Activated CD4-positive, alpha-beta T cell treated with anti-CD3 and anti-CD28 coated beads, Interleukin-2, amount 10 ng/mL, durations not matched to agents 24 days and 14 days (primary cell): ENCODE measurements at places on chromosomes 1 and 21.

DNA sequence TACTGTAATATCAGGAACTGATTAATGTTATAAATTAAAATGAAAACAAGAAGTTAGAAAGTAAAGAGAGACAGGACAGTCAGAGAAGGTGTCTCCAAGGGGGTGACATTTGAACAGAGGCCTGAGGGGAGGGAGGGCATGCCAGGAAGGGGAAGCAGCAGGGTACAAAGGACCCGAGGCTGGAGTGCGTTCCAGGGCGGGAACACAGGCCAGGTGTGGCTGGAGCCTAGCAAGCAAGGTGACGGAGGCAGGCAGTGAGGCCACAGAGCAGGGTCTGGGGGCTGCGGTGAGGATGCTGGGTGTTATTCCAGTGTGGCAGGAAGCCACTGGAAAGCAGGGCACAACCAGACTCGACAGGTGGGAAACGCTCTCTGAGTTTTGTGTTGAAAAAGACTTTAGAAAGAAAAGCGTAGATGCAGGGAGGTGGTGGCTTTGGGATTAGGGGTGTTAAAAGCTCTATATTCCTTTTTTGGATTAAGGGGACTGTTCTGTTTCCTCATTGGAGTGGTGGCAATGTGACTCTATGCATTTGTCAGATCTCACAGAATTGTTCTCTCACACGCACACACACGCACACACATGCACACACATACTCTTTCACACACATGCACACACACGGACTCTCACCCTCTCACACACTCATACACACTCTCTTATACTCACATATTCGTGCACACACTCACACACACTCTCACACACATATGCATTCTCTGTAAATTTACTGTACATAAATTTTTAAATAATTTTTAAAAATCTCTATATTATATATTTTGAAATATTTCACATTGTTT is 124.5 kb downstream of the GLIS1 start:
- no peak for DNase-seq

- peak; percentile 90 for DNase-seq
These were observed at the start of gene CAPN2 for GRCh38 chr1:223712194-223712849. TSS of gene CAPN2 (plus strand) at chr1:223712539. CDS start at chr1:223712641, 102 bp downstream.

GRCh38 chr1:180600343-180600742 is 31.5 kb upstream of the XPR1 start:
- no peak for DNase-seq

- DNase-seq, result no peak
These were observed 5.9 kb downstream of the NRIP1 start for GRCh38 chr21:15058854-15059263.

GRCh38 chr1:17596186-17596585 is 56.7 kb downstream of the ARHGEF10L start:
- DNase-seq, result no peak

DNA sequence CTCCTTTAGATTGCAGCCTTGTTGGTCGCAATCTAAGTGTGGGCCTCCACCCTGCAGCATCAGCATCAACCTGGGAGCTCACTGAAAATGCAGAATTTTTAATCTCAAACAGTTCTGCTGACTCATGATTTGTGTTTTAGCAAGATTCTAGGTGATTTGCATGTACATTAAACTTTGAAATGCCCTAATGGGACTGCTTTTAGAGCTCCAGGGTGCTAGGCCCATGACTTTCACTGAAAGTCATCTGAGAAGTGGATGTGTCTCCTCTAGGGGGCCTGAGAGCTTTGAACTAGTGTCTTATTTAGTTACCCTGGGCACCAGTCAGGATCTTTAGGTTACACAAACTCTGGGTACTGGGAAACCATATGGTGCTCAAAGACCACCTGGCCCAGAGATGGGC is 9.0 kb downstream of the TRIM67 start:
- no peak for DNase-seq

GRCh38 chr1:7385471-7386225 is 385.4 kb upstream of the VAMP3 start:
- DNase-seq, result no peak

GRCh38 chr1:183998045-183998444 is 39.5 kb downstream of the COLGALT2 start:
- no peak for DNase-seq

GRCh38 chr1:31432592-31433395 is 19.8 kb downstream of the SERINC2 start:
- DNase-seq, result no peak

DNA sequence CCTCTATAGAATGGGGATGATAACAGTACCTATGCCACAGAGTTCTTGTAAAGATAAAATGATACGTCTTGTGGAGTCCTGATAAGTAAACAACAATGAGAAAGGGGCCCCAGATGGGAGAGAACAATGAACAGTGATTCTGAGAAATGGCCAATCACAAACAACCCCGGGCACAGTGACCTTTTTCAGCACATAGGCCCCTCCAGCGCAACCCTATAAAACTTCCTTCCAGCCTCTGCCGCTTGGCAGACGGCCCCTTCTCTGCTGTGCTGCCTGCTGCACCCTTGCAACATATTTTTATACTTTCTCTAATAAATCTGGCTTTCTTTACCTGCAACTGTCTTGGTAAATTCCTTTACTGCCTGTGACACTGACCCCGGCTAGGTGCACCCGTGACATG is 8.9 kb downstream of the RCAN1 start:
- no peak for DNase-seq

- DNase-seq, result no peak
These were observed 39.5 kb upstream of the RD3 start for GRCh38 chr1:211531194-211532087.

DNA sequence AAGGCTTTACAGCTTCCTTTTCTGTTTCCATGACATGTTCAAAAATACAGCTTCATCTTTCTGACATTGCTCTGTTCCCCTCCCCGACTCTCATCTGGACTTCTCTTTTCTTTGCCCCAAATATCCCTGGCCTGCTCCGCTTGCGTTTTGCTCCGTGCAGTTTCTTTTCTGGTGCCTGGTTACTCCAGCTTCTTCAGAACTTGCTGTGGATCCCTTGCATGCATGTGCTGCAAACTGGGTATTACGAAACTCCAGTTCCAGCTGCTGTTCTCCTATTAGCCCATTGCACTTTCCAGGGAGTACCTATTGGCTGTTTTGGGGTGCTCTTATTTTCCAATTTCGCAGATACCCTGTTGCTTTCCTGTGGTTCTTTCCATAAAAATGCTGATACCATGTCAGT is 9.9 kb upstream of the NDC1 start:
- DNase-seq, result no peak

DNA sequence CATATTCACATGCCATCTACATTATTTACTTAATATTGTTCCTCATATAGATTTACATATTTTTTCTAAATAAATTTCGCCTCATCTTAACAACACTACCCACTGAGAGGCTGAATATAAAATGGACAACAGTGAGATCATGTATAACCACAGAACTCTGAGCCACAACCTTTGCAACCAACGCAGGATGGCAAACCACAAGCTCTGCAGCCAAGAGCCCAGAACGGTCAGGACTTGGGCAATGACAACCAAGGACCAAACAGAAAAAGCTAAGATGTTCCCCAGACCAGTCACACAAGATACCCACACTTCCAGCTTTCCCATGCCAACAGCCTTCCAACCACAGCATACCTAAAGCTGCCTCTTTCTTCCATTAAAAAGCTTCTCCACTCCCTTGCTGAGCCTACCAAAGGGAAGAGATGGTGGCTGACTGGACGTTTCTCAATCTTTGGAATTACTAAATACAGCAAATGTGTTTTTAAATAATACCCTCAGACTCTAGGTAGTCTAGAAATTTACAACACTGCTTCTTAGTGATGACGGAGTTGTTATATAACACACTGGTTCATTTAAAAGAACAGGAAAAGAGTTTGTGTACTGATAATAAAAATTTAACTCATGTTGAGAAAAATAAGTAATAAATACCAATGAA is 117.9 kb downstream of the AKT3 start:
- DNase-seq, result no peak

- no peak for DNase-seq
These were observed 8.5 kb downstream of the CELSR2 start for GRCh38 chr1:109257682-109258421.

DNA sequence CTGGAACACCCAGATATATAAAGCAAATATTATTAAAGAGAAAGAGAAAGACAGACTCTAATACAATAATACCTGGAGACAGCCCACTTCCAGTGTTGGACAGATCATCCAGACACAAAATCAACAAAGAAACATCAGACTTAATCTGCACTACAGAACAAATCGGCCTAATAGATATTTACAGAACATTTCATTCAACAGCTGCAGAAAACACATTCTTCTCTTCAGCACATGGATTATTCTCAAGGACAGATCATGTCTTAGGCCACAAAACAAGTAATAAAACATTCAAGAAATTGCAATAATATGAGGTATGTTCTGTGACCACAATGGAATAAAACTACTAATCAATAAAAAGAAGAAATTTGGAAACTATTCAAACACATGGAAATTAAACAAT is 398.3 kb upstream of the DUSP10 start:
- DNase-seq, result no peak

GRCh38 chr1:54278941-54279422 is 79.0 kb downstream of the MRPL37 start:
- DNase-seq, result no peak

DNA sequence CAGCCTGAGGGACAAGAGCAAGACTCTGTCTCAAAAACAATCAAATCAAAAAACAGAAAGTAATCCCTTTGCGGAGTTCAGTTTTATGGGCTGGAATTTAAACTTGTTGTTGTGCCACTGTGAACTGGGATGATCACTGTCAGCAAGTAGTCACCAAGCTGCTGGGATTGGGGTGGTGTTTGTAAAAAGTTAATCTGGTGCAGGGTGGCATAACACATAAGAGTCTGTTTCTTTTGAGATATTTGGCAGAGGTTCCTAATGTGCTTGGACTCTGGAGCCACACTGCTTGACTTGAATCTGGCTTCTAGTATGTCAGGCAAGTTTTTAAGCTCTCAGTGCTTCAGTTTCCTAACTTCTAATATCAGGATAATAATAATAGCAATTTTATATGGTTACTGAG is 6.6 kb downstream of the CLIC4 start:
- no peak for DNase-seq

DNA sequence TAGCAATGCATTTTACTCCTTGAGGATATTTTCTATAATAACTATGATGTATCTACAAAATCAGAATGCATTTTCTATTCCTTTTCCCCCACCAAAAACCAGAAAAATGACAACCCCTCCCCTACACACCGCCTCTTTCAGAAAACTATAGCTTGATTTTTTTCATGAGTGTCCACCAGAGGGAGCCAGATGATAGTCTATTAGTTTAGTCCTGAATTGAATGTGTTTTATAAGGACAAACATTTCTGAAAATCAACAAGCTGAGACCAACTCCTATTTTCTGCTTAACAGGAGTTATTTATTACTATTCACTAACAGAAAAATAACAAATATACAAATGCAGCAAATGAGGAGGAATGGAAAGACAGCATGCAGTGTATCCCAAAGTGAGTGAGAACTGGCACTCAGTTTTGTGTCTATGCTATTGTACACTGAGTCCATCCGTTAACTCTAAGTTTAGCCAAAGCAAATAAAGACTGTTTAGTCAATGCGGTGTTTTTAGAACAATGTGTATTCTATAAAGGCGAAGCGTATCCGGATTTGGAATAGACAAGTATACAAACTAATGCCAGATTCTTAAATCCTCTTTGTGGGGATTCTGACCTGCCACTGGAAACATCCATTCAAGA is 182.6 kb downstream of the VAV3 start:
- DNase-seq, result peak; percentile 86

DNA sequence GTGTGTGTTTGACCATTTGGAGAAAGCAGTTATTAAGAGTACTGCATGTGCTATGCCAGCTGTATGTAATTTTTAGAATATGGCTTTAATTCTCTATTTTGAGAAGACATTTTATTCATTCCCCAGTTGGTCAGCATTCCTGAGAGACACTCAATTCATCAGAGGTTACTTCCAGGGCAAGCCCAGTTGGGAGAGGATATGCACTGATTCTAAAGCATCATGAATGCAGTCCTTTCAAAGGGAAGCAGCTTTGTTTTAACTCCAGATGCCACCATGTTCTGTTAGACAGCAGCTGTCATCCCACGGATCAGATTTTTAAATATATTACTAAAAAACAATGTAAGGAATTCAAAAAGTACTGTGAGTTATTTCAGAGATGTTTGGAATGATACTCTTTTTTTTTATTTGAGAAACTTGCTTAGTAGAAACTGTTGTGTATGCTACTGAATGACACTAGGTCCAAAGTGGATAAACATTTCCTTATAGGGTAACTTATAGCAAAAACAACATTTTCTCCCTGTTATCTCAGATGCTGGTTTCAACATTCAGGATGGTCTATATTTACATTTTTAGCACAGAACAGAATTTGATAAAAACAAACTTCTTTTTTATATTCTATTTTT is 149.5 kb upstream of the B3GALT2 start:
- DNase-seq, result no peak

- DNase-seq, result no peak
These were observed 63.1 kb downstream of the MATN1 start for GRCh38 chr1:30660241-30660640.

GRCh38 chr21:42677339-42678321 is 24.2 kb downstream of the PDE9A start:
- DNase-seq, result no peak

DNA sequence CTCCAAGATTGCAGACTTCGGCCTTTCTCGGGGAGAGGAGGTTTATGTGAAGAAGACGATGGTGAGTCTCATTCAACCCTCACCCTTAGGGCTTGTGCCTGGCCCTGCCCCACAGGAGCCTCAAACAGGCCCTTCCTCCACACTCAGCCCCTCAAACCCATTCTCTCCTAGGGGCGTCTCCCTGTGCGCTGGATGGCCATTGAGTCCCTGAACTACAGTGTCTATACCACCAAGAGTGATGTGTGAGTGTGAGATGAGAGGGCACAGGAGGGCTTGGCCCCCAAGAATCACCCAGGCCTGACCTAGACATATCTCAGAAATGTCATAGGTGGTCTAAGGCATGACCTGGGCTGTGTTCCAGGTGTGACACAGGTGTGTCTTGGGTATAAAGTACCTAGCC is 18.3 kb upstream of the MPL start:
- DNase-seq, result no peak

DNA sequence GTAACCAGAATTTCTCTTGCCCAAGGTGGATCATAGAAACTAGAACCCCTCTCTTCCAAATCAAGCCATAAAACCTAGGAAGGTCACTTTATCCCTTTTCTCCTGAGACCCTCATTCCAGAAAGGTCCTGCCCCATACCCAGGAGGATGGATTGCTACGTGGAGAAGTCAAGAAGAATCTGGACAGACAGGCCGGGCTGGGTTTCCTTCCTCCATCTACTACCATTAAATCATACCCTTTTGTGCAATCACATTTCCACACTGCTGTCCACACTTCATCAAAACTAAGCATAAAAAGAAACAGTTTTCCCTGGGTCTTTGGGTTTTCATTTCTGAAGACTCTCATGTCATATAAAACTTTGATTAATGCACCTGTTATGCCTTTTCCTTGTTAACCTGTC is 65.4 kb downstream of the C21orf91 start:
- no peak for DNase-seq

DNA sequence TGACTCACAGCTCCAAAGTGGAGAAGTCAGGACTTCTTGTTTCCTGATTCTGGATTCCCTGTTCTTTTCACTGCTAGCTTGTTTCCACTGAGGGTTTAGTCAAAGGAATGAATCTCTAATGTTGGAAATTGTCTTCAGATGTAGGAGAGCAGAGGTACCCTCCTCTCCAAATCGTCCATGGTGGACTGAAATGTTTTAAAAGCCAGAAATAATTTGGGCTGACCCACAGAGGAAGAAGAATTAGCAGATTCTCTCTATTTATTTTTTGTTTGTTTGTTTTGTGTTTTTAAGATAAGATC is 30.4 kb downstream of the GPA33 start:
- no peak for DNase-seq
